ENCODE measurements at places on chromosomes 1 and 21.

DNA sequence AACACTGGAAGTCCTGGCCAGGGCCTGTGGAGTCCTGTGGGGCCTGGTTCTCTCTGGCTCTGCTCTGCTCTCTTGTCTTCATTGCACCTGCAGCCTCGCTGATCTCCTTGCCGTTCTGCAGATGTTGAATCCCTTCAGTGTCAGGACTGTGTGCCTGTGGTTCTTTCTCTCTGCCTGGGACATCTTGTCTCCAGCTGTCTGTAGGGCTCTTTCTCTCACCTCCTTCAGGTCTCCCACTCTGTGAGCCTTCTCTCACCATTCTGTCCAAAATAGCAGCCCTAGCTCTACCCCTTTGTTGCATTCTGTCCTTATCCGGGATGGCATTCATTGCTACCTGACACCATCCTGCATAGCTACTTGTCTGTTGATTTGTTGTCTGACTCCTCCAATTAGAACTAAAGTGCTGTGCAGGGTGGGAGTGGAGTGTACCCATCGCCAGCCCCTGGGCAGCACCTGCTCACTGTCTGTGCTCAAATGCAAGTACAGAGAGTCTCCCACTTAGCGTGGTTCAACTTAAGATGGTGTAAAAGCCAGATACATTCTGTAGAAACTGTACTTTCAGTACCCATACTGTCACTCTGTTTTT, 8.9 kb downstream of the PGBD2 start:
- no peak for DNase-seq

DNA sequence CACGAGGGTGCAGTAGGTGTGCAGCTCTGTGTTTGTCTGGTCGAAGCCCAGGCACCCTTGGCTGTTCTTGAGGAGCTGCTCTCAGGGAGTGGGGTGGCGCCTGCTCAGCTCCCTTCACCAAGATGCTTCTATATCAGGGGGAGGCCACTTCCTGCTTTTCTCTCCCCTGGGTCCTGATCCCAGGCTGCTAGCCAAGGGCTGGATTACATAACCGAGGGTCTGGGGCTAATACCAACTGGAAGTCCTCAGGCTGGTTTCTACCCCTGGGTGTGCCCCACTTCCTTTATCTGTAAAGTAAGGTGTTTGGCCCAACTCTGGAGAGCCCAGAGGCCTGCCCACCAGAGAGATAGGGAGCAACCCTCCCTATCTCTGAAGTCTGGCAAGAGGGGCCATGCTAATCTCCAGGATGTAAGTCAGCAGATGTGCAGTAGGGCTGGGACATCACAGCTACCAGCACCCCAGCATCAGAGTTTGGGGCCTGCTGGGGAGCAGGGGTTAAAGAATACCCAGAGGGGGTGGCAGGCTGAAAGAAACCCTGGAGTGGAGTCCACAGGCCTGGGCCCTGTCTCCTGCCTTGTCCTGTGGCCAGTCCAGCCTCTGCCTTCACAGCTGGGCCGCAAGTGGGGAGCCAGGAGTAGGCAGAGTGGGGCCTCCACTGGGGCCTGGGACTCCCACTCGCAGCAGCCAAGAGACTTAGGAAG, 2.1 kb downstream of the SELENBP1 start:
- no peak for DNase-seq

DNA sequence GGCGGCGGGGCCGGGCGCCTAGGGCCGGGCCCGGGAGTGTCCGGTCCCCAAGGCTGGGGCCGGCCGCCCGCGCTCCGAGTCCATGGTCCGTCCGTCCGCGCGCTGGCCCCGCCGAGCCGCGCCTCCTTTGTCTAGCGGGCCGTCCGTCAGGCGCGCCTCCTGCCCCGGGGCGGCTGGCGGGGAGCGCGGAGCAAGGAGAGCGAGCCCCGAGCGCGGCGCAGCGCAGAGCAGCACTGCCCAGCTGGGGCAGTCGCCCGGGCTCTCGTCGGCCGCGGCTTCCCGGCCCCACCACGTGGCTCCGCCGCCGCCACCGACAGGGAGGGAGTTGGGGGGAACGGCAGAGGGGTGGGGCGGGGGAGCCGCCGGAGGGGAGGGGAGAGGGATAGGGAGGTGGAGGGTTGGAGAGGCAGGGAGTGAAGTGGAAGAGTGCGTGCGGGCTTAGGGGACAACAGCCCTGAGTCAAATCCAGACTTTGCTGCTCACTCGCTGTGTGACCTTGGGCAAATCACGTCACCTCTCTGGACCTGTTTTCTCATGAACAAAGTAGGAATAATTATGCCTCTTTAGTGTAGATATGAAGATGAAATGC, at the start of gene NKAIN1:
Gene NKAIN1, minus strand, starts transcription at position 235 of the 589 bp plus-strand sequence. CDS start 340 bp downstream, outside the sequence.
- no peak for DNase-seq

GRCh38 chr1:172090511-172090817, 249.2 kb downstream of the DNM3 start:
- no peak for DNase-seq

GRCh38 chr1:114009393-114009792, 30.1 kb downstream of the OLFML3 start:
- no peak for DNase-seq

- no peak for DNase-seq
Observed at GRCh38 chr1:171515299-171515698, 30.0 kb downstream of the PRRC2C start.

GRCh38 chr1:178651742-178652141, 73.3 kb upstream of the RALGPS2 start:
- DNase-seq: no peak

GRCh38 chr1:92105546-92106081, 25.5 kb downstream of the BTBD8 start:
- DNase-seq: no peak

DNA sequence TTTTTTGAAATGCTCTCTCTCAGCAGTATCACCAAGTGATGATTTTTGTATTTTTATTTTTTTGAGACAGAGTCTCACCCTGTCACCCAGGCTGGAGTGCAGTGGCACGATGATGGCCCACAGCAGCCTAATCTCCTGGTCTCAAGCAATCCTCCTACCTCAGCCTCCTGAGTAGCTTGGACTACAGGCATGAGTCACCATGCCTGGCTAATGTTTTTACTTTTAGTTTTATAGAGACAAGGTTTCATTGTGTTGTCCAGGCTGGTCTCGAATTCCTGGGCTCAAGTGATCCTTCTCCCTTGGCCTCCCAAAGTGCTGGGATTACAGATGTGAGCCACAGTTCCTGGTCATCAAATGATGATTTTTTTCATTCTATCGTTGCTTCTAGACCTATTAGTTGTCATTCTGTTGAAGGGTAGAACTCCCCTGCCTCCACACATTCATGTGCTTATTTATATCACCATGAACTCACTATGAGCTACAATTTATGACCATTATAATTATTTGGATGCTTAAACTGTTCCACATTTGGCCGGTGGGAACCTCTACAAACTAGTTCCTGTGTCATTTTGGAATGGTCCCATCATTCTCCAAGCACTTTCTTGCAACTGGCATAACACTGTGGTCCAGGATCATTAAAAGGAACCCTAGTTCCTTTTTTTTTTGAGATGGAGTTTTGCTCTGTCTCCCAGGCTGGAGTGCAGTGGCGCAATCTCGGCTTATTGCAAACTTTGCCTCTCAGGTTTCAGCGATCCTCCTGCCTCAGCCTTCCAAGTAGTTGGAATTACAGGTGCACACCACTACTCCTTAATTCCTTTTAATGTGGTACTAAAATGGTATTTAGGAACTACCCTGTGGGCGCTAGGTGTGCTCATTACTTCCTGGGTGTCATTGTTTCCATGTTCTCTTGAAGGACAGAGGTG, 20.2 kb upstream of the TOR3A start:
- DNase-seq: no peak

- DNase-seq: no peak
Observed at GRCh38 chr1:5996641-5997270, 4.5 kb upstream of the NPHP4 start.

GRCh38 chr21:29218749-29219148, 80.0 kb upstream of the BACH1 start:
- no peak for DNase-seq

- DNase-seq: no peak
Observed at GRCh38 chr1:7733276-7733675, 37.8 kb upstream of the VAMP3 start.

- no peak for DNase-seq
Observed at GRCh38 chr1:95954585-95954984, 720.6 kb downstream of the RWDD3 start.

DNA sequence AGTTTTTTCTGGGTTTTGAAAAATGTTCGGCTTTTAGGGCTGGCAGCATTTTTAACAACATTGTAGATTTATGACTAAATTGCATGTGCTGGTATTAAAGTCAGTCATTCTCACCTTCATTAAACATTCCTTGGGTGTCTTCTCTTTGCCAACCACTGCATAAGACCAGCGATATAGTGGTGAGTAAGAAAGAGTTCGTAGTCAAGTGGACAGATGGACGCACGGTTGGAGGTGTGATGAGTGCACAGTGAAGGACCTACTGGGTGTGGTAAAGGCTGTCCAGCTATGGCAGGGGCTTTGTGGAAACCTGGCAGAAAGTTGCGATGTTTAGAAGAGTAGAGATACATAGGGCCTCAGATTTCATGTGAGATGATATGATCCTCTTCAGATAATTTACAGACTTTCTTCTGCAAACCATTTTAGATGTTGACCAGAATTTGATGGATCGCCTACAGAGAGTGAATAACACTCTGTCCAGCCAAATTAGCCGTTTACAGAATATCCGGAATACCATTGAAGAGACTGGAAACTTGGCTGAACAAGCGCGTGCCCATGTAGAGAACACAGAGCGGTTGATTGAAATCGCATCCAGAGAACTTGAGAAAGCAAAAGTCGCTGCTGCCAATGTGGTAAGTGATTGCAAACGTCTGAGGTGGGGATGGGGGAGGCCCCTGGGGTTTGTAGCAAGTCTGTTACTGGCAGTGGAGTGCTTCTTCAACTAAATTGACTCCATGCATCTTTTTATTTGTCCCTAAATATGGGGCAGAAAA, 56.0 kb upstream of the LAMC2 start:
- no peak for DNase-seq

DNA sequence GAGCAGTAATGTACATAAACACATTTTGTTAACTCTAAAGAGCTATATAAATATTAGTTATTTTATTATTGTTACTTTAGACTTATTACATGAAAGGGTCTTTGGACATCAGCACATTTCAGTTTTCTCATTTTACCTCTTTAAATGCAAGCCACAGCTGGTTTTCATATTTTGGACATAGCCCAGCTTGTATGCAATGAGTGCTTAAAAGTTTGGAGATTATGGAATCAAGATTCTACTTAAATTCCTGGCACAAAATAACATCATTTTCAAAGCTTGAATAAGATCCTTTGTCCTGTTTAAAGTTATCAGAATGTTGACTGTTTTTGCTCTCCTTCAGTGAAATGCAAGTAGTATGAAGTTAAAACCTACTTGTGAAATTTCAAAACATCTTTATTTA, 15.5 kb upstream of the LEPR start:
- no peak for DNase-seq

- DNase-seq: no peak
Observed at GRCh38 chr1:11227106-11228077, 35.0 kb downstream of the MTOR start.

DNA sequence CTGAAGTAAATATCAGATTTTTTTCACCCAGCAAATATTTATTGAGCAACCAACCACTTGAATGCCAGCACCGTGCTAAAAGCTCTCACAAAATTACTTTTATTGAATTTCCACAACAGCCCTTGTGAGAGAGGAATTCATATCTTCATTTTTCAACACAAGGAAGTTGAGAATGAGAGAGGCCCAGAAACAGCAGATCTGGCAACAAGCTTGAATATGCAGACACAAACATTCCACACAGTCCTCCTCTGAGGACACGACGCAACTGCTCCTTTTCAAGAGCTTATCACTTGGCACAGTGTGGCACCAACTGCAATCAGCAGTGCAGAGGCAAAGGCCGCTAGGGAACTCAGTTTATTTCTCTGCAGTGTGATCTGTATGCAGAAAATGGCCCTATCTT, 32.2 kb upstream of the IFNAR2 start:
- DNase-seq: no peak

Measured in stimulated activated CD8-positive, alpha-beta memory T cell treated with anti-CD3 and anti-CD28 coated beads, Interleukin-4, amount 100 ng/mL, for 1 hour (primary cell).